Naive thymus-derived CD4-positive, alpha-beta T cell (primary cell): ENCODE measurements at places on chromosomes 12 and 14.

- DNase-seq: no peak
Measured at GRCh38 chr12:51677284-51677968, 86.4 kb downstream of the SCN8A start.

DNA sequence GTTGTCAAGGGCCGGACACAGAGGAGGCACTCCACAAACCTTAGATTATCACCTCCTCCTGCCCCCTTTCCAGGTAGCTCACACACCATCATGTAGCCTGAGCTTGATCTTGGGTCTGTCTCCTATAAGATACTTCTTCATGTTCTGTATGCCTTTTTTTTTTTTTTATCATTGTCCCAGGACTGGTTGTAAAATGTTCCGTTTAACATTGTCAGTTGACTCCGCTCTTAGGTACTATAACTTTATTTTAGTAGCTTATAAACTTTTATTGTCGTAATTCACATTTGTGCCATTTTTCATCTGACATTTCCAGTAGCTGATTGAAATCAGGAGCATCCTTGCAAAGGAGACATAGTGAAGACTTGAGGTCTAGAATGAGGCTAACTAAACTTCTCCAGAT, 79.9 kb downstream of the SLC15A5 start:
- no peak for DNase-seq

GRCh38 chr12:117013726-117014125, 85.5 kb downstream of the TESC start:
- DNase-seq: no peak

- DNase-seq: no peak
Measured at GRCh38 chr12:93137656-93138612, 208.8 kb upstream of the EEA1 start.

DNA sequence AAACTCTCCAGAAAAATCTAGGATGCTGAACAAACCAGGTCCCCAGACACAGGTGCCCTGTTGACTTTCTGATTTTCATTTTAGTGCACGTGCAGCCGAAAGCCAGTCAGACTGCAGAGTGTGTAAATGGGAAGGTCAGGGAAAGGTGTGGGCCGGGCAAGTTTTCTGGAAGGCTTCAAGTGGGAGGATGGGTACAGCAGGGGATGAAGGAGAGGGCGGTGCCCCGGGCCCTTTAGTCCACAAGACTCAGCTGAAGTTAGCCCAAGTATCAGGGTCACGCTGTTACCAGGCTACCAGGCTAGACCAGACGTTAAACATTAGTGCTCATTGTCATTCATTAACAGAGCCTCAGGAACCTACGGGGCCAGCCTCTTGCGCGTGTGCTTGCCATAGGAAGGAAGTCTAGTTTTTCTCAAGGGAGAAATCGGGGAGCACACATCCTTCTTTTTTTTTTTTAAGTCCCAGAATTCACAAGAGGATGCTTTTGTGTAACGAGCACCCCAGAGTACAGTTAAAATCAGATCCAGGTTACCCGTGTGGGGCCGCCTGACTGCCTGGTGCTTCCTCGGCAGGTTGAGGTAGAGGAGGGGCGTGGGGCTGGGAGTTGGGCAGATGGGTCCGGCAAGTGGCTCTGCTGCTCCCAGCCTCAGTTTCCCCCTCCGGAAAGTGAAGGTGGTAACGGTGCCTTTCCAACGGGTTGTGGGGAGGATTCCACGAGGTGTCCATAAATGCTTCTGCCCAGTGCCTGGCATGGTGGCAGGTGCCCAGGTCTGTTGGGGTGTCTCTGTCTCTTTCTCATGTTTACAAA, 19.1 kb downstream of the BCL7A start:
- DNase-seq: no peak

DNA sequence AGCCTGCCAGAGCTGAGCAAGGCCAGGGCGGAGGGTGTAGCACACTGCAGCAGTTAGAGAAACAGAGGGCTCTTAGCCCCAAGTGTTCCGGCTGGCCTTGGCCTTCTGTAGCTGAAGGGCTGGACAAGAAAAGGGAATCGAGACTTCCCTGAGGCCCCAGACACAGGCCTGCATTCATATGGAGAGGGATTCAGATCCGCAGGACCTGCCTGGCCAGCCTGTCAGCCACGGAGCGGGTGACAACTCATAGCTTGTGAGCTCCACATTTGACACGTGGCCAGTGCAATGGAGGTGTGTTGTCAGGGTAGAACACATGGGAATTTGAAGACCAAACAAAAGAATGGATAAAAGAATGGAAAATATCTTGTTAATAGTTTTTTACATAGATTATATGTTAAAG, 182.2 kb upstream of the GSC start:
- no peak for DNase-seq

- DNase-seq: no peak
Measured at GRCh38 chr12:28223025-28223554, 32.8 kb downstream of the CCDC91 start.

DNA sequence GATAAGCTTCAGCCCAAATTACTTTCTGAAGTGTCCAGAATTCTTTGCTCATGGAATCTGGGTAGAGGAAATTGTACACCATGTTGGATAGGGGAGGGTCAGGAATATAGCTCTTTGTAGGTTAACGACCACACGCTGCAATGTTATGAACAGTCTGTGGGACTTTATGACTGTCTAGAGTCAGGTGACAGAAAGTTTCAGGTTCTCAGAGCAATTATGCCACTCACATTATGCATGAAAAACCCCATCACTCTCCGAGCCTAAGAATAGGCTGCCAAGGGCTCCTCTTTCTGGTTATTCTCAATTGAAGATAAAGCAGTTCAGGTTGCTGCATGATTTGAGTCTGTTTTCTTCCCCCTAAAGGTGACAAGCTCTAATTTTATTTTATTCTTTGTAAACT, 430.9 kb downstream of the ATP23 start:
- no peak for DNase-seq

DNA sequence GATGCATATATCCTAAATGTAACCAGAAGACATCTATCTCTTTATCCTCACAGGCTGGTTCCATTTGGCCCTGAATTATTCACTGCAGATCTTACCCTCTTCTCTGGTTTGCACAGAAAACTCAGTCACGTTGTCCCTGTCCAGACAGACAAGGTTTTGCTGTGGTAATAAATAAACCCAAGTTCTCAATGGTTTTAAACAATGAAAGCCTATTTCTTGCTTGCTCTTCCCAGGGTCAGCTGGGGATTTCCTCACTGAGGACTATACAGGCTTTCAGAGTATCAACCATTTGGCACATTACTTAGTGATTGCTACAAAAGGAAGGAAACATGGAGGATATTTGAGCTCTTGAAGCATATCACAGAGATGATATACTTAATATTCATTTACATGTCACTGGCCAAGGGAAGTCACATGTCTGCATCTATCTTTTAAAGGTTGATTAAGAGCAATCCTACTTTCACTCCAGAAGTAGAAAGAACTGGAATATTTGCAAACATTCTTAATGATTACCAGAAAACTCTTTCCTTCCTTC, 24.4 kb upstream of the E2F7 start:
- DNase-seq: no peak

- no peak for DNase-seq
Measured at GRCh38 chr14:23354990-23355389, 2.3 kb upstream of the SLC22A17 start.

DNA sequence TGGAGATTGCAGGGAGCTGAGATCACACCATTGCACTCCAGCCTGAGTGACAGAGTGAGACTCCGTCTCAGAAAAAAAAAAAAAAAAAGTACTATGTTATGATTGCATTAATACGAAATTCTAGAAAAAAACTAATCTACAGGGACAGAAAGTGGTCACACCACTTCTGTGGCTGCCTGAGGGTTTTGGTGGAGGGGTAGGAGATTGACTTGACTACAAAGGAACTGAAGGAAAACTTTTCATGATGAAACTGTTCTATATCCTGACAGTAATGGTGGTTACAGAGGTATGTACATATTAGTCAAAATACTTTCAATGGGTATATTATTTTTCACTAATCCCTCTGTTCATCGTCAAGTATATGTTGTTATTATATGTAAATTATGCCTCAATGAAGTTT, 42.1 kb downstream of the FOXN3 start:
- no peak for DNase-seq
